Stomach (tissue), 19 donors: ENCODE measurements at places on chromosomes 5 and 9. TPM values are rescaled to one million over a fixed set of nuclear protein-coding genes. Genes with fewer than 3 reads are reported as not detected.

DNA sequence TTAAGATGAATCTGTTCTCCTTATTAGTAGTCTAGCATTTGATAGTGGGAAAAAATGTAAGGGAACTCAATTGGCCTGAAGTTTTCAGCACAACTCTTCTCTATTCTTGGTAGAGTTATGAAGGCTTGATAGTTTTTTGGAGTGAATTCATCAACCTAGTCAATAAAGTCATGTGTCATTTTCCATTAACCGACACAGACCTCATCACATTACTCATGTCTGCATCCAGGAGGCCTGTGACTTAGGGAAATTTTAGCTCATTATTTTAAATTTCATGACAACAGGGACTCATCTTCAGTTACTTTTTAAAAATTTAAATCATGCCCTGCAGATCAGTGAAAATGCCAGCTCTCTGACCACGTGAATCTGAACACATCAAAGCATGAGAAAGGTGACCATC, 63.3 kb downstream of the ADAMTS16 start:
- no peaks in the 10 kb centered on the region for H3K4me1 ChIP-seq
- no peak for DNase-seq
- H3K36me3 ChIP-seq, result no peaks in the 10 kb centered on the region
- H3K4me3 ChIP-seq, result no peak overlapping the region

DNA sequence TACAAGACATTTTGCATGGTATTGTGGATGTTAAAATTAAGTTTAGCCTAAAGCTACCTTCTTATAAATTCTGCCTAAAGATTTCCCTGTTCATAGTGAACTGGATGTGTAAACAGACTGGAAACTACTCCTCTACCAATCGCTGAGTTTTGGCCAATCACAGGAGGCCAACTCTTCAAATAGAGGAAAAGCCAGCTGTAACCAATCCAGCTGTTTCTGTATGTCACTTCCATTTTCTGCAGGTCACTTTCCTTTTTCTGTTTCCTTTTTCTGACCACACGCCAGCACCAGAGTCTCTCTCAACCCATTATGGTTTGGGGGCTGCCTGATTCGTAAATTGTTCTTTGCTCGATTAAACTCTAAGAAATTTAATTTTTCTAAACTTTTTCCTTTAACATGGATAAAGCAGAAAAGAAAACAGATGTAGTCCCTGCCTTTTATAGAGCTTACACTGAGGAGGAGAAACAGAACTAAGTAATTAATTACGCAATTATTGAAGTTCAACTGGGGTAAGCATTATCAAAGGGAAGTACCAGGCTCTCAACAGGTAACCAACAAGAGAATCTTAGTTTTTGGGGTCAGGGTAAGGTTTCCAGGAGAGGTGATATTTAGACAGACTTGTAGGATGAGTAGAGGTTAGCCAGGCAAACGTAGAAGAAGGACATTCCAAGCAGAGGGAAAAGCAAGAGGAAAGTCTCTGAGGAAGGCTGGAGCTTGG, 27.7 kb downstream of the RANBP3L start:
- no peak overlapping the region for H3K27ac ChIP-seq
- no peaks in the 10 kb centered on the region for H3K36me3 ChIP-seq
- DNase-seq, result peak; percentile 7
- no peaks in the 10 kb centered on the region for H3K27me3 ChIP-seq
- no peak overlapping the region for H3K4me3 ChIP-seq

The PCDHA7 gene
- 0.92 TPM for total RNA-seq

- DNase-seq, result no peak
- H3K4me1 ChIP-seq, result no peaks in the 10 kb centered on the region
These were observed 23.0 kb upstream of the NR3C1 start for GRCh38 chr5:143426437-143426991.

- DNase-seq, result no peak
- H3K4me1 ChIP-seq, result peaks cover 16% of the 10 kb centered on the region
These were observed 226.6 kb downstream of the CD180 start for GRCh38 chr5:66969963-66970362.

DNA sequence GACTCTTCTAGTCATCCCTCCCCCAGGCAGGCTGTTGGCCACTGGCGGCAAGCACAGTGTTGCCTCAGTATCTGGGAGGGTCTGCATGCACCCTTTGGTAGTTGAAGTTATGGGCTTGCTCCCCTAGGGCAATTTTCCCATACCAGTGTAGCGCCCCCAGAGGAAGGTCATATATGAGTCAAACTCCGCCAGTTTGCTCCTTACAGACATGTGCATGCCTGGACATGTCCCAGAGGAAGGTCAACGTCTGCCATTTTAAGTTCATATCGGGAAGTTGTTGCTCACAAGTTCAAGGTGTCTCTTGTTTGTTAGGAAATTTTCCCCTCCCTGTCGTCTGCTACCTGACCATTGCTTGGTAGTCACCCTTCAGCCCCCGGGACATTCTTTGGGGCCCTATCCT, 51.3 kb upstream of the MROH2B start:
- H3K27ac ChIP-seq, result no peak overlapping the region
- H3K4me3 ChIP-seq, result no peak overlapping the region
- no peaks in the 10 kb centered on the region for H3K27me3 ChIP-seq
- no peak for DNase-seq

DNA sequence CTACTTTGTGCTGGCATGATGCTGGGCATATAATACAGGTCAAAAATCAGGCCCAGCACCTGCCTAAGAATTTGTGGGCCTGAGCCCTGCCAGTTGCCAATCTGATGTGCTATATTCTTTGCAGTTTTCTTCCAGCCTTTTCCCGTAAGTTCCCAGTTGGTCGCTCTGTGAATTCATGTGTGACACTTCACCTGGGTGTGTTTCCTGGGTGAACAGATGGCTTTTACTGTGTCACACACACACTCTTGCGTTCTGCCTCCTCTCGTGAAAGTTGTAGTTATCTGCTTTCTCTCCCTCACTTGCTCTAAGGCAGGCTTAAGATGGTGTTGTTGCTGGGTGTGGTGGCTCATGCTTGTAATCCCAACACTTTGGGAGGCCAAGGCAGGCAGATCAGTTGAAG, 153.5 kb upstream of the DMRT1 start:
- peaks cover 50% of the 10 kb centered on the region for H3K4me1 ChIP-seq
- no peaks in the 10 kb centered on the region for H3K27me3 ChIP-seq
- no peaks in the 10 kb centered on the region for H3K36me3 ChIP-seq
- peak overlapping the region; percentile 8 for H3K27ac ChIP-seq
- DNase-seq, result no peak
- H3K4me3 ChIP-seq, result no peak overlapping the region

The RELL2 gene
- total RNA-seq, result 1.1 TPM

The NUP155 gene
- total RNA-seq, result 26.6 TPM

The LCN1 gene
- not detected for total RNA-seq

The BRD3OS gene
- 2.6 TPM for total RNA-seq

GRCh38 chr5:28014779-28015178, 976.4 kb upstream of the CDH9 start:
- H3K36me3 ChIP-seq, result no peaks in the 10 kb centered on the region
- no peaks in the 10 kb centered on the region for H3K27me3 ChIP-seq
- H3K4me3 ChIP-seq, result no peak overlapping the region
- no peak for DNase-seq

DNA sequence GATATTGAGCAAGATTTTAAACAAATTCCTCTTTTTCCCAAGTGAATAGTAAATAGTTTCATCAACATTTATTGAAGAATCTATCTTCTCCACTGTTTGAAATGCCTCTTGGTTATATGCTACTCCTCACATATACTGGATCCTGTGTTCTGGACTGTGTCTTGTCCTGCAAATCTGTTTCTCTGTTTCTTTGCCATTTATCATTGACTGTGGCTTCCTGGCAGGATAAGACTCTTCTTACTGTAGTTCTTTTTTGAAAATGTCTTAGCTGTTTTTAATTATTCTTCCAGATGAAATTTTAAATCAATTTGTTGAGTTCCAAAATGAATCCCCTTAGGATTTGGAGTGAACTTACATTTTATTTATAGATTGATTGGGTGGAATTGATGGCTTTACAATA, 27.8 kb downstream of the RALGPS1 start:
- no peaks in the 10 kb centered on the region for H3K36me3 ChIP-seq
- no peak overlapping the region for H3K27ac ChIP-seq
- peak; percentile 63 for DNase-seq
- H3K27me3 ChIP-seq, result no peaks in the 10 kb centered on the region

- no peaks in the 10 kb centered on the region for H3K27me3 ChIP-seq
- H3K4me1 ChIP-seq, result peaks cover 30% of the 10 kb centered on the region
- H3K27ac ChIP-seq, result no peak overlapping the region
- no peaks in the 10 kb centered on the region for H3K36me3 ChIP-seq
These were observed 666.9 kb upstream of the KLF4 start for GRCh38 chr9:108156270-108156998.

DNA sequence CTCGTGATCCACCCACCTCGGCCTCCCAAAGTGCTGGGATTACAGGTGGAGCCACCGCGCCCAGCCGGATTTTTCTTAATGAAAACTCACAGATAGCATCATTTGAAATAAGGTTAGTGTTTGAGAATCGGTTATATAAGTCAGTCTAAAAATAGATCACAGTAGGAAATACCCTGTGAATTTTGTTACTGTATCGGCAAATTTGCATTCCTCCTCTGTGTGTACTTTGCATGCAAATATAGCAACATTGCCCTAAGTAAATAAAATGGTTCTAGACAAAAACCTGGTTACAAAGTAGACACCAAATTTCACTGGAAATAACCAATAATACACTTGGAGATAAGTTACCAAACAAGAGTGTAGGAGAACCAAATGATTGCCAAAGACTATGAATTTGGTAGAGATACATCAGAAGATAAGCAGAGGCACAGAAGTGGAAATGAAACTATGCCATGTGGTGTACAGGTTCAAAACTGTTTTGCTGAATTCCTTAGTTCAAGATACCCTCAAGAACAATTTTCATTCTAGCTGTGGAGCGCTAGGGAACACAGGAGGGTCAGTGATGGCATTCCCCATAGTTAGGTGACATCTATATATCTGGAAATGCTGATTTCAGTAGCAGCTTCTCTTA, 58.1 kb downstream of the ICE1 start:
- no peak for DNase-seq
- no peak overlapping the region for H3K4me3 ChIP-seq
- H3K27me3 ChIP-seq, result no peaks in the 10 kb centered on the region
- no peaks in the 10 kb centered on the region for H3K4me1 ChIP-seq

The PCDHGA9 gene
- total RNA-seq, result 4.0 TPM

The TNPO1 gene
- total RNA-seq, result 143 TPM
